ENCODE measurements at places on chromosomes 5 and 9. TPM values are rescaled to one million over a fixed set of nuclear protein-coding genes. Genes with fewer than 3 reads are reported as not detected.

OR13C4 gene
- not detected for total RNA-seq

CDHR2 gene
- not detected for total RNA-seq

PRSS3 gene
- total RNA-seq, result 1.0 TPM

CYSRT1 gene
- total RNA-seq, result 9.0 TPM

CRHBP gene
- not detected for total RNA-seq

LCP2 gene
- total RNA-seq, result not detected

NTNG2 gene
- total RNA-seq, result not detected

- no peak for DNase-seq
These were observed 16.5 kb upstream of the SPDL1 start for GRCh38 chr5:169567079-169567478.

DNA sequence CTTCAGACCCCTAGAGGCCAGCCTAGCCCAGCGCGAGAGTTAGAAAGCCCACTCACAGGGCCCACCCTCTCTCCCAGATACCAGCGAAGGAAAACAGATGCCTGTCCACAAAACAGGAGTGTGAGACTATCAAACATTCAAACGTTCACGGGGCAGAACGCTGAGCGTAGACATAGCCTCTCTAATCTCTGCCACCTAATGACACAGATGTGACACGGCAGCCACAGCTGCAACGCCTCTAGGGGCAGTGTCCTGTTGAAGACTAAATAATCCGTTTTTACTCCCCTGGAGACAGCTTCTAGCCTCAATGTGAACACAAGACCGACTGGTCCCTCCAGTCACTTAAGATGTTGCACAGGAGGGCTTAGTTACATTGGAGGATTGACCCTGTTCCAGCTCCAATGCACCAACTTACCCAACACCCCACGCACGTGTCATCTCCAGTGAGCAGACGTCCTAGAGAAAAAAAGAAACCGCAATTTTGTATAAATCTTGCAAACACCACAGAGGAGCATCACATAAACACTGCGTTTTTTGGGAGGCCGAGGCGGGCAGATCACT is 14.3 kb downstream of the DIPK1B start:
- peak; percentile 64 for DNase-seq

- no peak for DNase-seq
These were observed 186.6 kb downstream of the HINT1 start for GRCh38 chr5:130978475-130978874.

GRCh38 chr9:113278840-113279239 is 3.4 kb downstream of the PRPF4 start:
- DNase-seq, result no peak

GRCh38 chr9:70403618-70404025 is 10.8 kb downstream of the KLF9 start:
- no peak for DNase-seq

DNA sequence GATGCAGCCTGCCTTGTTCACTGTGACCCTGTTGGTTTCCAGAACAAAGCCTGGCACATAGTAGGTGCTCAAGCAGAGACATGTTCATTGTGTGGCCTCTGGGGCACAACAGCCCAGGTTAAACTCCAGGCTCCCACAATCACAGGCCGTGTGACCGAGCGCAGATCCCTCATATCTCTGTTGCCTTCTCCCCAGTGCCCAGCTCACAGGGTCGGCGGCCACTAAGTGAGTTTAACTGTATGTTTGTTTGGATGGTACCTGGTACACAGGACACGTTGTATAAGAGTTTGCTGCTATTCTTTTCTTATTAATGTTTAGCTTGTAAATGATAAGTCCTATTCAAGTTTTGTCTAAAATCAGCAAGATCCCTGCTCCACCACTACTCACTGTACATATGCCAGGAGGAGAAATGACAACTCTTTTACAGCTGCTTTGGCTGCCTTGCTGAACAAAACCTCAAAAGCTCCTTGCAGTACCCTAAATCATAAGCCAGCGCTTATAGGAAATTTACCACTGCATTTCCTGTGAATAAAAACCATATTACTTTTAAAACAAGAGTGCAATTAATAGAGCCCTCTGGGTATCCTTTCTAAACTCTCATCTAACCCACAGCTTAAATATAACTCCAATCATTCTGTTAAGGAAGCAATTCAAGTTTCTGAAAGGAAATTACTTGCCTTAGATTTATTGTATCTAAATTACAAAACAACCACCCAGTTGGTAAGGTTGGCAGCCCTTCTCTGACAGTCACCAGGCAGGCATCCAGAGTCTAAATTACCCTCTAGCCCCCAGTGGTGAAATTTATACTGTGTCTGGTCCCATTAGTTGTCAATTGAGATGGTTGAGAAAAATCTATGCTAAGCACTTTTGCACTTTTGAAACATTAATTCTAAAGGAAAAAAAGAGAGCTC is 379.4 kb downstream of the SEMA5A start:
- DNase-seq, result no peak

DNA sequence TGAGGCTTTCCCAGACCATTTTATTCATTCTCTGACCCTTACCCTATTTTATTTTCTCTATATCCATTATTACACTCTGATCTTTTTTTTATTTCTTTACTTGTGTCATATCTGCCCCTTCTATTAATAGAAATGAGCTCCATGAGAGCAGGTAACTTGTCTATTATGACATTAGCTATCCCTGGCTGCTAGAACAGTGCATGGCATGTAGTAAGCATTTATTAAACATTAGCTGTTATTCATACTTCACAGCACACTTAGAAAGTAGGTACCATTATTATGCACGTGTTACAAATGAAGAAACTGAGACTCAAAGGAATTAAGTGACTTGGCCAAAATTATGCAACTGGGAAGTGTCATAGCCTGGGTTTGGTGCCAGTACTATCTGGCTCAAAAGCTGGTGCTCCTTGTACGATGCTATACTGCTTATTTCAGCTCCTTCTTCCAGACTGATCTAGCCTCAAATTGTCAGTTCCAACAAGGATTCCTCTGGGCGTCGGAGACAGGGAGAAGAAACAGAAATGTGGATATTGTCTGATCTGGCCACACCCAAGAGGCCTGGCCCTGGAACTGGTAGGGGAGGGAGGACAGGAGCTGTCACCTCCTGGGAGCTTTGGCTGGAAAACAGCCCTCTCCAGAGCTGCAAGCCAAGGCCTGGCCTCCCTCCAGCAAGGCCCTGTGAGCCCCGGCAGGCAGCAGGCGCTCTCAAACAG is 10.8 kb upstream of the NIPAL4 start:
- no peak for DNase-seq

GRCh38 chr5:21654-22233 is 70.2 kb upstream of the PLEKHG4B start:
- peak; percentile 33 for DNase-seq

DNA sequence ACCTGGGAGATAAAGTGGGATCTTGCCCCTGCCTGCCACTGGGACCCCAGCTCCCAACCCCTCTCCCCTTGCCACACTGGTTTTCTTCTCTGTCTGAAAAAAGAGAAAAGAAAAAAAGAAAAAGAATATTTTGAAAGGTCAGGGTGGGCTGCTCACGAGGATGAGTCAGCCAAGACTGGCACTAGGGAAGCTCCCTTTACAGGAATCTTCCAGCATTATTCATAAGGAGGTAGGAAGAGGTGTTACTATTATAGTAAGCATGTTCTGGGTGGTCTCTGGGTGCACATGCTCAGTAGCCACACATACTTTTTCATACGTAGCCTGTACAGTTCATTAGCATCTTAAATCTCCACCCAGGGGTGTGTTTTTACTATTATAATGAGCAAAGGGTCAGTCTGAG is 46.8 kb upstream of the HAND1 start:
- DNase-seq, result no peak

- peak; percentile 1 for DNase-seq
These were observed 88.9 kb upstream of the TYRP1 start for GRCh38 chr9:12604164-12604821.

DNA sequence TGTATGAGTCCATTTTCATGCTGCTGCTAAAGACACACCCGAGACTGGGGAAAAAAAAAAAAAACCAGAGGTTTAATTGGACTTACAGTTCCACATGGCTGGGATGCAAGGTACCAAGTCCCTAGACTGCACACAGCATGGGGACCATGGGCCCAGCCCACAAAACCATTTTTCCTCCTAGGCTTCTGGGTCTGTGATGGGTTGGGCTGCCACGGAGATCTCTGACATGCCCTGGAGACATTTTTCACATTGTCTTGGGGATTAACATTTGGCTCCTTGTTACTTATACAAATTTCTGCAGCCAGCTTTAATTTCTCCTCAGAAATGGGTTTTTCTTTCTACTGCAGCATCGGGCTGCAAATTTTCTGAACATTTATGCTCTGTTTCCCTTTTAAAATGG is 340.3 kb upstream of the NUDT12 start:
- no peak for DNase-seq

DNA sequence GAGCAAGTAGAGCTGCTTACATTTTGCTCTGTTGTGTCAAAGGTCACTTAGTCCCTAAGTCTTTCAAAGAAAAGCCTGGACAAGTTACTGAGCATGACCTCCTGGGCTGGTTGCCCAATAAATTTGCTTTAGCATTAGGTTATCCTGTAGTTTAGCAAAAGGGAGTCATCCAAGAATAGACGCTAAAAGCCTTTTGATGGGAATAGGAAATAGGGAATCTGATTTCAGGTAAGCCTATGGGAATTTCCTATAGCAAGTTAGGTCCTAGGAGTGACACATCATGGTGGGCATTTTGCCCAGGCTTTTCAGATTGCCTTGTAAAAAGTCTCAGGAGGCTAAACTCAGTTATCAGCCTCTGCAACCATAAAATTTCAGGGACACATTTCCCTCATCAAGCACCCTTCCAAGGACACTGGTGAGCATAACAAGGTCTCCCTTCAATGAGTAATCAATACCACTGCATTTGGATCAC is 67.6 kb upstream of the RANBP3L start:
- no peak for DNase-seq

DNA sequence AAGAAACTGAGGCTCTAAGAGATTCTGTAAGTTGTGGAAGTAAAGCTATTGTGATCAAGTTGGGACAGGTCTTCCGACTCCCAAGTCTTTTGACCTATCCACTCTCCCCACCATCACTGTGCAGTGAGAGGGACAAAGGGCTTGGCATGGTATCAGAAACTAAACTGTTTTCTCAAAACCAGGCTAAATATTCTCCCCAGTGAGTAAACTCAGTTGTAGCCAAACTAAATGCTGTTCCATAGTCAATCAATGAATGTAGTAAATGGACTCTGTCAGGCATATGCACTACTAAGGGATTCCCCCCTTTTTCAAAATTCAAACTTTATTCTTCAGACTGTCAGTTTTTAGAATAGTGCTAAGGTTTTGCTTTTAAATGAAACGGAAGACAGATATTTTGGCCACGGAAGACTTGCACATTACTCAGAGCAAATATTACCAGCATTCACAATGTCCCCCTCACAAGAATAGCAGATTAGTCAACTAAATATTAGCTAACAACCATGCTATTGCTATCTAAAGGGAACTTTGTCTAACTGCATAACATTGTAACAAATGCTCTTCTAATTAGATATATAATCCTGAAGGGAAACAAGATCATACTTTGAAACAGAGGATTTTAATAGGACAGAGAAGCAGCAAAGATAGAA is 7.1 kb downstream of the PRKAA1 start:
- no peak for DNase-seq

- no peak for DNase-seq
These were observed 24.7 kb downstream of the ZDHHC11B start for GRCh38 chr5:759781-760362.

DNA sequence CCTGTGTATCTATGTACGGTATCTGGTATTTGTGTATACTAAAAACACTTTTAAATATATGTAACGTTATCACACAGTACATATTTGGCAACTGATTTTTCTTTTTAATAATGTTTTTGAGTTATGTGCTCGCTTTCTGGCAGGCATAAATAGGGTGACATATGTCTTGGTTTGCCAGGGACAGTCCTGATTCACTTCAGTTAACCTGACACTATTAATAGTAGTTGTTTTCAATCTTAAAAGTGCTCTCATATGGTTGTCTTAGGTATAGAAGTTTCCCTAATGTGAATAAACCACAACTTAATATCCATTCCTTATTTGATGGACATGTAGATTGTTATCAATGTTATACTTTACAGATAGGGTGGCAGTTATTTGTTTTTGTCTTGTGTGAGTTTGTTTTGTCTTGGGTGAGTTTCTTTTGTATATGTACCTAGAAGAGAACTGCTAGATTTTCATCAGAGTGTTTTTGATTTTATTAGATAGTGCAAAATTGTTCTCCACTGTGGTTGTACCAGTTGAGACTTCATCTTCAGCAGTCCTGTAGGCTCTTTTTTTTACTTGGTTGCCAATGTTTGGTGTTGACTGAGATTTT is 7.9 kb downstream of the G3BP1 start:
- no peak for DNase-seq

GRCh38 chr5:77102549-77102948 is 15.5 kb upstream of the ZBED3 start:
- no peak for DNase-seq

GRCh38 chr5:103561685-103562452 is 720 bp downstream of the NUDT12 start:
- DNase-seq, result no peak

DNA sequence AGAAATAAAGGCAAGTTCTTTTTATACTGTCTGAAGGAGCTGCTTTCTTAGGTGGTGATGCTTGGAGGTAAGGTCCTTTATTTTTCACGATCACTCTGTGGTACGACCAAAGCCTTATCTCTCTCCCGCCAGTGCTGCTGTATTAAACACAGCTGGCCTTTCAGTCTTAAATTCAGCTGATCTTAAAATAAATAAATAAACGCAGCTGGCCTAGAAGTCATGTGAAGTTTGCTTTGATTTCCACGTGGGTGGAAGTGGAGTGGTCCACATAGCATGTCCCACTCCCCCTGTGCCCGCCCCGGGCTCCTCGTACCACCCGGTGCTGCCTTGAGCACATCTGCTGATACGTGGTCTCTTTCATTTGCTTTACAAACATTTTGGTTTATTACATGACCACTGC is 260.4 kb downstream of the FANCC start:
- no peak for DNase-seq

DNA sequence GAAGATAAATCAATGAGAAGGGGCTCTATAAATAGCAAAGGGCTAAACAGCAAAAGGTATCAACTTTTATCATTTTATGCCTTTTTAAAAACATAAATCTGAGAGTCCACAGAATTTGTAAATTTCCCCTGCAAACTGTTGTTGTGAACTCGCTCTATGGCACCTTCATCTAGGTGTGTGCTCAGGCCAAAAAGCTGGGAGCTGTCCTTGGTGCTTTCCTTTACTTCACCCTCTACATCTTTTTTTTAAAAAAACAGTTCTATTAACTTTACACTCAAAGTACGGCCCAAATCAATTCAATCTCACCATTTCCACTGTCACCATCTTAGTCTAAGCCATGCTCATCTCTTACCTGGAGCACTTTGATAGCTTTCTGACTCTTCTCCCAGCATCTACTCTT is 108.2 kb upstream of the GPR151 start:
- DNase-seq, result no peak

Measured in PC-9 (cell line).